ENCODE measurements at places on chromosomes 2 and 18. TPM values are rescaled to one million over a fixed set of nuclear protein-coding genes. Genes with fewer than 3 reads are reported as not detected.

Gene NOSTRIN
- total RNA-seq: 4.7 TPM

Gene SIX3
- not detected for total RNA-seq

- H3K4me1 ChIP-seq: no peaks in the 10 kb centered on the region
- no peak overlapping the region for H3K4me3 ChIP-seq
- H3K27ac ChIP-seq: no peak overlapping the region
- H3K27me3 ChIP-seq: peaks cover 8% of the 10 kb centered on the region
- no peak for DNase-seq
- no peaks in the 10 kb centered on the region for H3K36me3 ChIP-seq
Measured at GRCh38 chr2:641872-642815, 35.1 kb downstream of the TMEM18 start.

DNA sequence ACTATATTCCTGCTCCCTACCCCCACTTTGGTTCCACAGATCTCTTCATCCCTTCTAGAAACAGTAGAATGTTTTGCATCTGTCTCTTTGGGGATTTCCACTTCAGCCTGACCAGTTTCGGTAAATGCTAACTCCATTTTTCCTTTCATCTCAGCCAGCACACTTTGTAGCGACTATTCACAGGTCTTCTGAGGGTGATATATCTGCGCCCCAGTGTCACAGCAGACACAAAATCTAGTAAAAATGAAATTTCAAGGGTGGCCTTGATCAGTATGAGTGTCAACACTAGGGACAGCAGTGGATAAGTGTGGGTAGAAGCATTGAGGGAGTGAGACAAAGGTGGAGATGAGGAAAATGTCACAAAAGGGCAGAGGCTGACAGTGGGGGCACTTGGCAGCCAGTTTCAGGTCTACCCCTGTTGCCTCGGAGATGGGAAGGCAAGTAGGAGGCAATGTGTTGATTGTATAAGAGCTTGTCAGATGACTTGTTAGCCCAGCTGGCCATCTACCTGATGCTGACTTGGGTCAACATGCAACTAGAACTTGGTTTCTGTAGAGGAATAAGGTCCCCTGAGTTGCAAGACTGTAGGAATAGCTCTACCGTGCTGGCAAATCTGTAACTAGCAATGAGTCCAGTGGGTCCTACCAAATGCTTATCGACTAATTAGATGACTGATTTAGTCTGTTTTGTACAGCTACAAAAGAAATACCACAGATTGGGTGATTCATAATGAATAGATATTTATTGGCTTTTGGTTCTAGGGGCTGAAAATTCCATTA lies 60.7 kb downstream of the CXCR4 start:
- H3K27me3 ChIP-seq: no peaks in the 10 kb centered on the region
- no peaks in the 10 kb centered on the region for H3K36me3 ChIP-seq
- no peak overlapping the region for H3K4me3 ChIP-seq
- DNase-seq: no peak
- H3K27ac ChIP-seq: no peak overlapping the region
- H3K4me1 ChIP-seq: no peaks in the 10 kb centered on the region

DNA sequence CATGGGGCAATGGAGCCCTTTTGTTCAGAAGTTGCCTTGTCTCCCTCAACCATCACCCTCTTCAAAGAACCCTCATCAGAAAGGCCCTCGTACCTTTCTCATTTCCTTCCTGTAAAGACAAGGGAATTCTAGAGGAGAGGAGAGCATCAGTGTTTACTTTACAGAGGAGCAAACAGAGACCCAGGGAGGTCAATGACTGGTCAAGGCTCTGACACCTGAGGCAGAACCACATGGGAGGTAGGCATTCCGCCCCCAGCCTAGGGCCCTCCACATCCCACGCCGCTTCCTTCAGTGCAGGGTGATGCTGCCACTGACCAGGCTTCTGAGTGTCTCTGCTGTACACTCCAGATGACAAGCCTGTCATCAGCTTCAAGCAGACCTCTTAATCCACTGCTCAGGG lies 104.7 kb downstream of the NRP2 start:
- no peak overlapping the region for H3K4me3 ChIP-seq
- no peaks in the 10 kb centered on the region for H3K36me3 ChIP-seq
- H3K27ac ChIP-seq: no peak overlapping the region
- no peaks in the 10 kb centered on the region for H3K27me3 ChIP-seq

- H3K36me3 ChIP-seq: no peaks in the 10 kb centered on the region
- H3K27me3 ChIP-seq: no peaks in the 10 kb centered on the region
- H3K27ac ChIP-seq: peak overlapping the region; percentile 72
- no peak for DNase-seq
- peaks cover 26% of the 10 kb centered on the region for H3K4me1 ChIP-seq
Measured at GRCh38 chr18:63132819-63133200, 186.8 kb downstream of the BCL2 start.

GRCh38 chr2:144849612-144850011 lies 329.7 kb upstream of the ZEB2 start:
- no peaks in the 10 kb centered on the region for H3K36me3 ChIP-seq
- DNase-seq: no peak
- no peaks in the 10 kb centered on the region for H3K27me3 ChIP-seq
- no peak overlapping the region for H3K27ac ChIP-seq
- H3K4me3 ChIP-seq: no peak overlapping the region
- no peaks in the 10 kb centered on the region for H3K4me1 ChIP-seq

DNA sequence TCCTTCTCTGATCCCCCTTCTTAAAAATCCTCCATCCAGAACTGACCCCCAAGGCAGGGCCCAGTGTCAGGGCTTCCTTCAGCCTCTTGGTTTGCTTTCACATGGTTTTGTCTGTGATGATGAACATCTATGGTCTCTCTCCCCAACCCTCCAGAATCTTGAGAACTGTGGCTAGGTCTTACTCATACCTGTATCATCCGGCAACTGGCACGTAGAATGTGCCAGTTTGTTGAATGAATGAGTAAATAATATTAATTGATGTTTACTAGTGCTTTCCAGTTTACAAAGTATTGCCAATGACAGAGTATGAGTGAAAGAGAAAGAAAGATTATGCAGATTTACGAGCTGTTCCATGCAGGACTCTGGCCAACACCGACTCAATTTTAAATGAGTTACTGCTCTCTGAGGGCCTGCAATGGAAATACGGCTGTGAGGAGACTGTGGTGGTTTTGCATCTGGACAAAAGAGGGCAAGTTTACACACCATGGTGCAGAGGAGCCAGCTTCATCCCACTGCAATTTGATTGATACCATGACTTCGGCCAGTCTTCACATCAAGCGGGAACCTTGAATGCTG lies 29.9 kb upstream of the TRIB2 start:
- H3K4me1 ChIP-seq: peaks cover 4% of the 10 kb centered on the region
- no peak overlapping the region for H3K4me3 ChIP-seq
